ENCODE measurements at places on chromosomes 5 and 9. TPM values are rescaled to one million over a fixed set of nuclear protein-coding genes. Genes with fewer than 3 reads are reported as not detected.

JAKMIP2 gene
- total RNA-seq, result 3.4 TPM

PCDHB12 gene
- not detected for total RNA-seq

LNPEP gene
- 45.8 TPM for total RNA-seq

CCL27 gene
- 0.23 TPM for total RNA-seq

CLIC3 gene
- not detected for total RNA-seq

INSL4 gene
- not detected for total RNA-seq

CCDC192 gene
- not detected for total RNA-seq

SLC6A3 gene
- not detected for total RNA-seq

SAXO1 gene
- not detected for total RNA-seq

FOXI1 gene
- total RNA-seq, result not detected

AQP7 gene
- total RNA-seq, result not detected

PAEP gene
- total RNA-seq, result not detected

FBXW11 gene
- 39.5 TPM for total RNA-seq

BARX1 gene
- total RNA-seq, result 1.9 TPM

ANGPTL2 gene
- not detected for total RNA-seq

RABL6 gene
- total RNA-seq, result 66.2 TPM

ECSCR gene
- total RNA-seq, result 2.6 TPM

CBY3 gene
- total RNA-seq, result 0.40 TPM

HTR1A gene
- total RNA-seq, result not detected

CMBL gene
- 0.46 TPM for total RNA-seq

SLC27A6 gene
- total RNA-seq, result not detected

ANKH gene
- 76.4 TPM for total RNA-seq

GABBR2 gene
- total RNA-seq, result not detected

DPYSL3 gene
- 0.18 TPM for total RNA-seq

SEMA4D gene
- 215 TPM for total RNA-seq

LCNL1 gene
- total RNA-seq, result not detected

NMUR2 gene
- not detected for total RNA-seq

GABRB2 gene
- not detected for total RNA-seq

TIMD4 gene
- 2.3 TPM for total RNA-seq

CDKN2A gene
- total RNA-seq, result 1.6 TPM

Measured in activated CD4-positive, alpha-beta T cell treated with anti-CD3 and anti-CD28 coated beads for 36 hours (primary cell).